ENCODE measurements at places on chromosomes 6 and 20. TPM values are rescaled to one million over a fixed set of nuclear protein-coding genes. Genes with fewer than 3 reads are reported as not detected.
A peak's percentile ranks its signal among the peaks of the same experiment; 100 is the strongest.

DNA sequence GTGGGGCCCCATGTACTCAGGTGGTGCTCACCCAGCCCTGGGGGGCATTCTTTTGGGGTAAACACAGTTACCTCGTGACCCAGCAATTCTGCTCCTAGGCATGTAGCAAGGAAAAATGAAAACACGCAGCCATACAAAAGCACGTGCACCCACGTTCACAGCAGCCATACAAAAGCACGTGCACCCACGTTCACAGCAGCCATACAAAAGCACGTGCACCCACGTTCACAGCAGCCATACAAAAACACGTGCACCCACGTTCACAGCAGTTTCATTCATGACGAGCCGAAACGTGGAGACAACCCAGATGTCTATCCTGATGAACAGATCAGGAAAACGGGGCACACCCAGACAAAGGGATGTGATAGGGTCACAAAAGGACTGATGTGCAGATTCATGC lies 57.1 kb downstream of the YTHDF1 start:
- H3K36me3 ChIP-seq, result no peaks in the 10 kb centered on the region
- no peak overlapping the region for H3K4me3 ChIP-seq
- DNase-seq, result no peak

DNA sequence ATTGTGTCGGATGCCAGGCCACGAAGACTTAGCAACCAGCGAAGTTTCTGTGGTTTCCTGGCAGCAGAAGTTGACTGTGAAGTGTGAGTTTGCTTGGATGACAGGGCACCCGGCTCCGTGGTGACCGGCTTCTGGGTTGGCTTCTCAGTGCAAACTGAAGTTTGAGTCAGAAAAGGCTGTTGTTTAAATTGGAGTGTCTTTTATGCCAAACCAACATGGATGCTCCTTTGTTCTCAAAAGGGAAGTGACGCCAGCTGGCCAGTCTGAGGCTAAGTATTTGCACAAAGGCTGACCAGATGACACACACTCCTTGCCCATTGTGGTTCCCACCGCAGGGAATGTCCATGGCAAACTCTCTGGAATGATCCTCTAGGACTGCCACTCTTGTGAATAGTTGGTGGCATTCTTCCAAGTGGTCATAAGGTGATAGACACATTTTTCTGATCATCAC lies 164.8 kb upstream of the QKI start:
- no peak overlapping the region for H3K4me3 ChIP-seq
- no peaks in the 10 kb centered on the region for H3K4me1 ChIP-seq
- H3K27ac ChIP-seq, result no peak overlapping the region
- no peak for DNase-seq
- H3K36me3 ChIP-seq, result no peaks in the 10 kb centered on the region

DNA sequence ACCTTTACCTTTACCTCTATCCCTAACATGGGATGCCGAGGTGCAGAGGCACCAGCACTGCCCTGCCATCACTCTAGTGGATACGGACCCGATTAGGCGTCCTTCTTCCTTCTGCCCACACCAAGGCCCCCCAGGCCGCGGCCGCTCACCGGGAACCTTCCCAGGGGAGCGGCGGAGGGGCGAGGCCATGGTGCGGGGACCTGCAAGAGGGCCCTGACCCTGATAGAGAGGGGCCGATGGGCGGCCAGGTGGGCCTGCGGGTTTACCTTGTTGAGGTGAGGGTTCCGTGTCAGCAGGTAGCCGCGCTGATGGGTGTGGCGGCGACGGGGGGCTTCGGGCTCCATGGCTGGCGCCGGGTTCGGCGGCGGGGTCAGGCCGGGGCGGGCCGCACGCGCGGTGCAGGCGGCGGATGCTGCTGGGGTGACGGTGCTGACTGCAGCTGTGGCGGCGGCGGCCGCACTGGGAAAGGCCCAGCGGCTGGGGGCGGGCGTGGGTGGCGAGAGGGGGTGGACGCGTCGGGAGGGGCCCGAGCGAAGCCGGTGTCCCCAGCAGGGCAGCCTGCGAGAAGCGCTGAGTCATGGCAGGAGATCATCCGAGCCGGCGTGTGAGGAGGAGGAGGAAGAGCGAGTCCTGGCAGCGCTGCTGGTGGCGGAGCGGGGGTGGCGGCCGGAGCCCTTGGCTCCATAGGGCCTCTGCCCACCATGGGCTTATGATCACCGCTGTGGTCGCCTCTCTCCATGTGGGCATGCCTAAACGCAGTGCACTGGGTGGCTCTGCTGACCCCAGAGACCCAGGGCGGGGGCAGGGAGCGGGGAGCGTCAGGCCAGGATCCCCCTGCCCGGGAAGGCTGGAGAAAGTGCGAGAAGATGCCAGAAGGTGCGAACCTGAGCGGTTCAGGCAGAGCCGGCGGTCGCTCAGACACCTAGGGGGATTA lies at the start of gene ME1:
TSS of gene ME1 (minus strand) at position 441 of the 934 bp plus-strand sequence. CDS start at position 344, 97 bp downstream.
- H3K27me3 ChIP-seq, result peaks cover 27% of the 10 kb centered on the region
- no peak within 1 kb of the TSS for H3K27ac ChIP-seq
- H3K36me3 ChIP-seq, result no peaks in the 10 kb centered on the region
- DNase-seq, result no peak
- no peak within 1 kb of the TSS for H3K4me3 ChIP-seq

DNA sequence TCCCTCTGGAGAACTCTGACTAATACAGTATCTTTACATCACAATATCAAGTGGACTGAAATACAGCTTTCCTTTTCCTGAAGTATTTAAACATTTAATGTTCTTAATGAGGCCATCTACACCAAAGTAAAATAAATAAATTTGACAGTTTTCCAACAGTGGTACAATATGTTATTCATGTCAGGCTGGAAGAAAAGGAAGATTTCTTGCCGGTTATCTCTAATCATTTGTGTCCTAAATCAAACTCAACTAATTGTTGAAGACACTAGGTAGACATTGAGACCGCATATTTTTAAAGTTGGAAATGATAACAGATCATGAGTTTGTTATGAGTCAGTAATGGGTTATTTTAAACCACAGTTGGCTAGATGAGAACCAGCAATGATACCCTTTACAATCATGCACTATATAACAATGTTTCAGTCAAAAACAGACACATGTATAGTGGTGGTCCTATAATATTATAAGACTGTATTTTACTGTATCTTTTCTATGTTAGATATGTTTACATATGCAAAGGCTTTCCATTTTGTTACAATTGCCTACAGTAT lies 241.6 kb downstream of the LMBRD1 start:
- DNase-seq, result no peak
- no peaks in the 10 kb centered on the region for H3K4me1 ChIP-seq
- H3K36me3 ChIP-seq, result no peaks in the 10 kb centered on the region
- no peaks in the 10 kb centered on the region for H3K27me3 ChIP-seq
- no peak overlapping the region for H3K27ac ChIP-seq
- H3K4me3 ChIP-seq, result no peak overlapping the region

- peaks cover 8% of the 10 kb centered on the region for H3K27me3 ChIP-seq
- no peak overlapping the region for H3K27ac ChIP-seq
- no peak overlapping the region for H3K4me3 ChIP-seq
- H3K36me3 ChIP-seq, result no peaks in the 10 kb centered on the region
Measured at GRCh38 chr20:49380337-49380780, 102.1 kb downstream of the KCNB1 start.

DNA sequence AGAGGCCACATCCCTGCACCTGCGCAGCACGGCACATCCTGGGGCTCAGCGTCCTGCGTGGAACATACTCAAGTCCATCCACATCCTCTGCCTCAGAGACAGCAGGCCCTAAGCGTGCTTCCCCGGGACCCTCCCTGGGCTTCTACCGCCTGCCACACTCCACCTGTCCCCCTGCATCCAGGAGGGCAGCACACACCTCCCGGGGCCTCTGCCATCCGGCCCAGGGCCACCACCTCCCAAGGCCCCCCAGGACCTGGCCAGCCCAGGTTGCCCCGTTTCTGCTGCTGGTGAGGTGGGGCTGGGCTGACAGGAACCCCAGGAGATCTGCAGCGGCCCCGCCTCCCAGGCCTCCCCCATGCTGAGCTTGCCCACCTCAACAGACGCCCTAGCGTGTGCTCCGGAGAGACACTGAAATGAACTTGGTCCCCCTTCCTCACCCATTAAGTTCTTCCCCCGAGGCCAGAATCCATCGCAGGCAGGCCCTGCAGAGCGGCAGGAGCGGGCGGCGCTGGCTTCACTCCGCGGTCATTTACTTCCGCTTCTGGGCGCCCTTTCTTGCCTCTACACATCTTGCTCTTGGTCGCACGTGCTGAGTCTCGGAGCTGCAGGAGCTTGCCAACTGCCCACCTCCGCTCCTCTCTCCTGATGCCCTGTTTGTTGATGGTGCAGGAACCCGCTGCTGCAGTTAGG lies 235.3 kb downstream of the TAF4 start:
- H3K4me3 ChIP-seq, result no peak overlapping the region
- peak overlapping the region; percentile 41 for H3K27ac ChIP-seq
- H3K36me3 ChIP-seq, result no peaks in the 10 kb centered on the region

DNA sequence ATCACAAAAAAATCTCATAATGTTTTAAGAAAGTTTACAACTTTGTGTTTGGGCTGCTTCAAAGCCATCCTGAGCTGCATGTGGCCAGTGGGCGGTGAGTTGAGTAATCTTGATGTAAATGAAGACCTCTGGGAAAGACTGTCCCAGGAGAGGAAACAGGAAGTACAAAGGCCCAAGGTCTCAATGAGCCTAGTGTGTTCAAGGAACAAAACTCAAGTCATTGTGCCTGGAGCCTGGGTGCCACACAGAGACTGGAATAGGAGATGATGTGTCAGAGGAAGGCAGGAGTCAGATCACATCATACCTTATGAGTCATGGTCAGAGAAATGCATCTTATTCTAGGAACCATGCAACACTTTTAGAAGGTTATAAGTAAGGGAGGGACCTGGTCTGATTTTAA lies 51.5 kb downstream of the COL19A1 start:
- no peaks in the 10 kb centered on the region for H3K27me3 ChIP-seq
- no peaks in the 10 kb centered on the region for H3K36me3 ChIP-seq
- H3K4me3 ChIP-seq, result no peak overlapping the region

GRCh38 chr20:44412402-44413144 lies 57.1 kb downstream of the HNF4A start:
- H3K4me3 ChIP-seq, result no peak overlapping the region
- H3K4me1 ChIP-seq, result no peaks in the 10 kb centered on the region
- DNase-seq, result no peak
- no peaks in the 10 kb centered on the region for H3K36me3 ChIP-seq

DNA sequence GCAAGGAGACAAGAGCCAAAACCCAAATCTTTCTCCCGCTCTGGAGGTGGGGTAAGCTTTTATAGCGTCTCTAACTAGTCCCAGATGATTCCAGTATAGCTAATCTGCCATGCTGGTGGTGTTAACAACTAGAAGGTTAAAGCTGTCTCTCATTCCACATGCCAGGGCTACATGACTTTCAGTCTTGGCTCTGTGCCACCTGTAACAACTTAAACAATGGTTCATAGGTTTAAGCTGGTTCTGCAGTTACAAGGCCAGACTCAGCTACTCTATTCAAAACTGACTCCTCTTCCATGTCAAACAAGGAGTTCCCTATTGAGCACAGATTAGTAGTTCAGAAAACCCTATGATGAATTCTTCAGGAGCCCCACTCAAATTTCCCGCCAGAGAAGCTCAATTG lies 128.9 kb downstream of the ELOVL4 start:
- H3K27me3 ChIP-seq, result peaks cover 5% of the 10 kb centered on the region
- H3K36me3 ChIP-seq, result no peaks in the 10 kb centered on the region
- no peaks in the 10 kb centered on the region for H3K4me1 ChIP-seq
- no peak overlapping the region for H3K4me3 ChIP-seq
- DNase-seq, result no peak

DNA sequence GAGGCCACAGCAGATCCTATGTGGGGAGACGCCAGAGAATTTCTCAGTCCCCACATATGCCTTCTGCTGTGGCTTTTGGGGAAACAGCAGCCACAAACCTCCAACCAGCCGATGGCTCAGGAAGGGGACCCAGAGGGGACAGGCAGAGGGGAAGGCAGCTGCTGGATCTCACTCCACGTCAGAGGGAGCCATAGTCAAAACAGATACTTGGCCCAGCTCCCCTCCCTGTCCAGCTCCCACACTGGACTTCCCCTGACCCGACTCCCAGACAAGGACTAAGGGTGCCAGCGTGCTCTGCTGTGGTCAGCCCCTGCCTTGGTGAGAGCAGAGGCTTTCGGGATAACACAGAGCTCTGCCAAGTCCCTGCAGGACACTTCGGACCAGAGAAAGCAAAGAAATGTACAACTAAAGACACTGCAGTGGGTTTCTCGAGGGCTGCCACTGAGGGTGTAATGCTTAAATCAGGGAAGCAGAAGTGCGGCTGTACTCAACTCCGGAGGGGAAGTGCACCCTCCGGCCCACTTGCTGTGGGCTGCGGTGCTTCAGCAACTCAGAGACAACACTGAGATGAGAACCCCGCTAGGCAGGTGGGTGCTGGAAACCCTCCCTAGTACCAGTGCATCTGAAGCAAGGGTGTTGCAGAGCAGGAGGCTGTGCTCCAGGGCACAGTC lies 47.2 kb downstream of the RRBP1 start:
- peaks cover 10% of the 10 kb centered on the region for H3K36me3 ChIP-seq
- no peaks in the 10 kb centered on the region for H3K27me3 ChIP-seq
- no peak for DNase-seq

- no peak overlapping the region for H3K27ac ChIP-seq
- no peak overlapping the region for H3K4me3 ChIP-seq
- no peak for DNase-seq
- peaks cover 39% of the 10 kb centered on the region for H3K27me3 ChIP-seq
- no peaks in the 10 kb centered on the region for H3K36me3 ChIP-seq
Measured at GRCh38 chr6:29667158-29667557, 10.3 kb downstream of the MOG start.

GRCh38 chr20:15977026-15977425 lies 596.2 kb downstream of the KIF16B start:
- H3K27ac ChIP-seq, result no peak overlapping the region
- no peaks in the 10 kb centered on the region for H3K27me3 ChIP-seq
- DNase-seq, result no peak
- no peak overlapping the region for H3K4me3 ChIP-seq

- no peak overlapping the region for H3K4me3 ChIP-seq
- no peaks in the 10 kb centered on the region for H3K36me3 ChIP-seq
- no peak for DNase-seq
- H3K27ac ChIP-seq, result no peak overlapping the region
- no peaks in the 10 kb centered on the region for H3K27me3 ChIP-seq
Measured at GRCh38 chr6:19322691-19323485, 514.3 kb upstream of the ID4 start.

DNA sequence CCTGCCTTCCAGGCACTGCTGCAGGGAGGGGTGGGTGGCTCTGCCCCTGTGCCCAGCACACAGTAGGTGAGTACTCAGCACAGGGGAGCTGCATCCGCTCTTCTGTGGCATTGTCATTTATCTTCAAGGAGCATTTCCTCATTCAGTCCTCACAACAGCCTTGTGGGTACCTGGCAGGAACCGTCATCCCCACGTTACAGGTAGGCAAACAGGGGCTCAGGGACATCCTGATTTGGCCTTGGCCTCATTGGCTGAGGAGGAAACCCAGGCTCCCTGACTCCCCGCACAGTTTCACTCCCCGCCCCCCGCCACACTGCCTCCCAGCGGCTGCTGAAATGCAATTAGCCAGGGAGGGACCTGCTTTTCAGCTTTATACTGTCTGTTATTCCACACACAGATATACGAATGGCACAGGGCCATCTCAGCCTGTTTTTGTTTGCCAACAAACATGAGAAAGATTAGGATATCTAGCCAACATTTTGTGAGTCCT lies 24.2 kb upstream of the PNPLA1 start:
- no peak overlapping the region for H3K4me3 ChIP-seq
- H3K27me3 ChIP-seq, result peaks cover 19% of the 10 kb centered on the region
- H3K27ac ChIP-seq, result no peak overlapping the region
- no peaks in the 10 kb centered on the region for H3K36me3 ChIP-seq
- H3K4me1 ChIP-seq, result peaks cover 15% of the 10 kb centered on the region

MMP24 gene
- total RNA-seq, result not detected

SCUBE3 gene
- not detected for total RNA-seq

HSPA1A gene
- 92.7 TPM for total RNA-seq

PGC gene
- total RNA-seq, result not detected

PNLDC1 gene
- 0.30 TPM for total RNA-seq

TENT5A gene
- total RNA-seq, result 1.9 TPM

EPB41L1 gene
- not detected for total RNA-seq

FLRT3 gene
- total RNA-seq, result not detected

HSF2 gene
- total RNA-seq, result 12.6 TPM

TPBG gene
- total RNA-seq, result 0.50 TPM

GNMT gene
- 1.1 TPM for total RNA-seq
